ENCODE measurements at places on chromosomes 7 and 10.

GRCh38 chr10:85602306-85602705, 764.3 kb downstream of the GRID1 start:
- DNase-seq: no peak

GRCh38 chr7:126606331-126606730, 646.4 kb downstream of the GRM8 start:
- no peak for DNase-seq

GRCh38 chr7:7292085-7292484, 109.7 kb downstream of the C1GALT1 start:
- DNase-seq: no peak

- DNase-seq: no peak
Measured at GRCh38 chr10:64376167-64376566, 855.0 kb downstream of the REEP3 start.

GRCh38 chr7:35967366-35968139, 166.7 kb downstream of the SEPTIN7 start:
- DNase-seq: no peak

DNA sequence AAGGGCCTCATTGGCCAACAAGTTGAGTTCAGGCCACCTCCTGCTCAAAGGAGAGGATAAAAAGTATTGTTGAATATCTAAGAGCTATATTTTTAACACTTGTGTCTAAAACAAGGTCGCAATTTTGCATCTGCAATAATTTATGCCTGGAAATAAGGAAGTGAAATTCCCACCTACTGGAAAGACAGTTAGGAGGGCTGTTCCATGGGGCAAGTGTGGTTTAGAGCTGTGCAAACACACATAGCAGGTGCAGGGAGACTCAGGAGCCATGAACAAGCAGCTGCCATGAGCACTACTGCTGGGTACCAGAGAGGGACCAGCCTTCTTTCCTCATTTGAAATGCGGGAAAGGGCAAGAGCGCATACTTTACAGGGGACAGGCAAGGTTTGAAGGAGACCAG, 35.5 kb upstream of the IKZF1 start:
- DNase-seq: no peak

DNA sequence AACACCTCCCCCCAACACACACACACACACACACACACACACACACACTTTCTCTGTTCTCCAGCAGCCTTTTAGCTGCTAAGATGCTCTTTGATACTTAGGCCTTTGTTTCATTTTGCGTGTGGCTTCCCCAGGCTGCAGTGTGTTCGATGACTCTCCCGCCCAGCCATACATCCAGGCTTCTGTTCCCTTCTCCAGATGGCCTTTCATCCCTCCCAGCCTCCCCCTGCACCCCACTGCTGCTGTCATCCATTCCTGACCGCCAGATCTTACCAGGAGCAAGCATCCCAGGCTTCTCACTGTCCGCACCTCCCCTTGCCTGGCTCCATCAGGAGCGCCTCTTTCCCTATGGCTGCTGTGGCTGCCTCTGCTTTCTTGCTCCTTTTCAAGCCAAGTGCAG, 77.8 kb upstream of the PPIF start:
- no peak for DNase-seq

DNA sequence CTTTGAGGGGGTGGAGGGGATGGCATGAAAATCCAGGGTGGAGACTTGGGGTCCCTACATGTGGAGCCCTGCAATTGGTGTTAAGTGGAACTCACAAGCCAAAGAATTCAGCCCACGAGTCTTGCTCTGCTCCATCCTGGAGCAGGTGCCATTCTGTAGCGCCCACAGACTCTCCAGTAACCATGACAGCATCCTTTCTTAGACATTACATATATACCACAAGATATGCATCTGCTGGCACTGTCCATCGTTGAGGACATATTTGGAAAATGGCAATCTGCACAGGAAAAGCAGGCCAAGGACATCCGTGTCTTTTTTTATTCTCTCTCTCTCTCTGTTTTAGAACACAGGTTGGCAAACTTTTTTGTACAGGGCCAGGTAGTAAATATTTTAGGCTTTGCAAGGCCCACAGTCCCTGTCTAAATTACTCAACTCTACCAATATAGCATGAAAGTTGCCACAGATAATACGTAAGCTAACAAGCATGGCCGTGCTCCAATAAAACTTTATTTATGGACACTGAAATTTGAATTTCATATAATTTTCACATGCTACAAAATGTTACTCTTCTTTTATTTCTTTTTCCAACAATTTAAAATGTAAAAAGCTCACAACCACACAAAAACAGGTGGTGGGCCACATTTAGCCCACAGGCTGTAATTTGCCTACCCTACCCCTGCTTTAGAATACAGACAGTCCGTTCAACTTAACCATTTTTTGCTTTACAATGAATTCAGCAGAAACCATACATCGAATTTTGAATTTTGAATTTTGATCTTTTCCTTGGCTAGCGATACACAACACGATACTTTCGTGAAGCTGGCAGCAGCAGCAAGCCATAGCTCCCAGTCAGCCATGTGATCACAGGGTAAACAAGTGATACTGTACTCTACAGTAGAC, 141.4 kb upstream of the STK17A start:
- no peak for DNase-seq

GRCh38 chr10:49526619-49527018, 12.3 kb downstream of the ERCC6 start:
- DNase-seq: no peak

DNA sequence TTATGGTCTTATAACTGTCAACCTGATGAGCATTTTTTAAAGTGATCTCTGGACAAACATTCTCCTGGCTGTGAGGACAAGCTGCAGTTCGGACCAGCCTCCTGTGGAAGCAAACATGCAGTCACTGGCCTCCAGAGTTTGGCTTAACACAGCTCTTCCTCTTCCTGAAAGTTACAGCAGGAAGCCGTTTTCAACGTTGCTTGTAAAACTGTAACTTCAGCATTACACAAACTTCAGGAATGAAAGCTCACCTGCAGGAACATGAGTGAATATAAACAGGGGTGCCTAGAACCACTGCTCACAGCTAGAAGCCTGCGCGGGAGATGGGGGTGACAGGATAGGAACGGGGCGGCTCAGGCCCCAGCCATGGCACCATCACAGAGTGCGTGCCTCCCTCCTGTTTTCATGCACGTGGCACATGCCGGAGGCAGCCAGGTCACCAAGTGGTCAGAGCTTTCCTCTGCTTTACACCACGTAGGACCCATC, 292.9 kb upstream of the PITRM1 start:
- no peak for DNase-seq
